Liver (tissue), 10 donors: ENCODE measurements at places on chromosomes 4 and X. TPM values are rescaled to one million over a fixed set of nuclear protein-coding genes. Genes with fewer than 3 reads are reported as not detected.

- H3K36me3 ChIP-seq = no peaks in the 10 kb centered on the region
- H3K4me1 ChIP-seq = no peaks in the 10 kb centered on the region
- no peak overlapping the region for H3K4me3 ChIP-seq
- DNase-seq = peak; percentile 34
- H3K27ac ChIP-seq = no peak overlapping the region
These were observed 189.9 kb downstream of the INPP4B start for GRCh38 chr4:142656178-142656577.

- peak overlapping the region; percentile 96 for H3K27ac ChIP-seq
- H3K4me3 ChIP-seq = peak overlapping the region; percentile 85
- no peaks in the 10 kb centered on the region for H3K27me3 ChIP-seq
- H3K36me3 ChIP-seq = peaks cover 6% of the 10 kb centered on the region
- H3K4me1 ChIP-seq = peaks cover 25% of the 10 kb centered on the region
These were observed 1.3 kb downstream of the ANTXR2 start for GRCh38 chr4:80071604-80072227.

DNA sequence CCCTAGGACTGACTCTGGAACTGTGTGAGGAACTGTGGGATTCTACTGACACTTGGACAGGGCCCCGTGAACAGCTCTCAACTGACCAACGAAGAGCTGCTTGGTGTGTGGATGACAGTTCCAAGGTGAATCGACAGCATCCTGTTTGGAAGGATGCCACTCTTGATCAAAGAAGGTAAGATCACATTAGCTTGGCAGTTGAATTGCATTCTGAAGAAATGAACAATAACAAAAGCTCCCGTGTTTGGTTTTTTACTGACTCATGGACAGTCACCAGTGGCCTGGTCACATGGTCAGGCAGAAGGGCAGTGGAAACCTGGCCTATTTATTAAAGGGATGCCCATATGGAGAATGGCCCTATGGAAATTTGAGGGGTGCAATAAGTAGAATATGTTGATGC, 33.1 kb upstream of the GPR34 start:
- no peaks in the 10 kb centered on the region for H3K36me3 ChIP-seq
- H3K4me3 ChIP-seq = no peak overlapping the region
- no peaks in the 10 kb centered on the region for H3K4me1 ChIP-seq

- H3K36me3 ChIP-seq = no peaks in the 10 kb centered on the region
- no peak for DNase-seq
- H3K27me3 ChIP-seq = no peaks in the 10 kb centered on the region
These were observed 42.5 kb upstream of the ANXA3 start for GRCh38 chr4:78509043-78509442.

GRCh38 chr4:55673424-55673823, 37.3 kb upstream of the NMU start:
- H3K27me3 ChIP-seq = peaks cover 2% of the 10 kb centered on the region
- H3K27ac ChIP-seq = no peak overlapping the region
- H3K36me3 ChIP-seq = no peaks in the 10 kb centered on the region
- H3K4me1 ChIP-seq = no peaks in the 10 kb centered on the region

CTAG2 gene
- total RNA-seq = not detected

AKAP4 gene
- total RNA-seq = not detected

MYOZ2 gene
- total RNA-seq = not detected

F8 gene
- 8.0 TPM for total RNA-seq

UTP14A gene
- total RNA-seq = 5.5 TPM
